ENCODE measurements at places on chromosomes 4 and X.
A peak's percentile ranks its signal among the peaks of the same experiment; 100 is the strongest.

DNA sequence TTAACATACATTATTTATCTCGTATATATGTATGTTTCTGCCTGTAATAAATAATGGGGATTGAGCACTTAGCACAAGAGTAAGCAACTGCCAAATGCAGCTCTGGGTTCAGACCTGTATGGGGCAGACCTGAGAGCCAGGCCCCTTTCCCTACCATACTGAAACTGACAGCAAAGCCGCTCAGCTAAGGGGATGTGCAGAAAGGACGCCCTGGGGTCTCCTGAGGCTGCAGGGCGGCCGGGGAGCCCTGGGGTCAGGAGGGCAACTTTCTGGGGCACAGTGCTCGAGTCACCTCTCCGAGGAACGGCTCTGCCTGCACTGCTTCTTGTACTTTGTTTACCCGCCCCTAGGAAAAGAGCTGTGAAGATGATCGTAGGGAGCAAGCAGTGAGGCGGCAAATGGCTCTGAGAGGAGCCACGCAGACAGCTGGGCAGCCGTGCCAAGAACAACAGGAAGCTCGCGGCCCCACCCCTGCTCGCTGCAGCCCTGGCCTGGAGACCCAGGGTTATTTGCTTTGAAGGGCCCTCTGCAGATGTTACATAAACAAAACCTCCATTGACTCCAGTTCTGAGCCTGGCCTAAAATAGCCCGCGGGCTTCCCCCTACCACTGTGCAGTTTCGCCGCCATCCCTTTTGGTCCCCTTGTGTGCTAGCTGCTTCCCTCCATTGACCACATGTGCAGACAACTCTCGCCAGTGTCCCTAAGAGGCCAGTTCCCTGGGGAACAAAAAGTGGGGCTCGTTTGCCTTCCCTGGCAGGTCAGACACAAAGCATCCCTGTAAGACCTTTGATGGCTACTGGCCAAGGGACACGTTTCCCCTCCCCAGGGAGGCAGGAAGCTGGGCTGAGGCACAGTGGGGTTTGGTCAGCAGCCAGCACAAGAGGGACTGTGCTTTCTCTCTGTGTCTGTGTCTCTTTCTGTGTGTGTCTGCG is 111.3 kb upstream of the LNX1 start:
- peak; percentile 64 for DNase-seq

GRCh38 chr4:89754531-89754930 is 82.4 kb downstream of the SNCA start:
- DNase-seq = no peak

GRCh38 chr4:95869961-95870500 is 30.1 kb downstream of the PDHA2 start:
- DNase-seq = no peak

GRCh38 chrX:30141966-30142365 is 73.4 kb upstream of the MAGEB2 start:
- DNase-seq = no peak

GRCh38 chr4:41106081-41106480 is 108.3 kb downstream of the APBB2 start:
- no peak for DNase-seq

- no peak for DNase-seq
Observed at GRCh38 chrX:40808203-40808602, 72.9 kb upstream of the MED14 start.

DNA sequence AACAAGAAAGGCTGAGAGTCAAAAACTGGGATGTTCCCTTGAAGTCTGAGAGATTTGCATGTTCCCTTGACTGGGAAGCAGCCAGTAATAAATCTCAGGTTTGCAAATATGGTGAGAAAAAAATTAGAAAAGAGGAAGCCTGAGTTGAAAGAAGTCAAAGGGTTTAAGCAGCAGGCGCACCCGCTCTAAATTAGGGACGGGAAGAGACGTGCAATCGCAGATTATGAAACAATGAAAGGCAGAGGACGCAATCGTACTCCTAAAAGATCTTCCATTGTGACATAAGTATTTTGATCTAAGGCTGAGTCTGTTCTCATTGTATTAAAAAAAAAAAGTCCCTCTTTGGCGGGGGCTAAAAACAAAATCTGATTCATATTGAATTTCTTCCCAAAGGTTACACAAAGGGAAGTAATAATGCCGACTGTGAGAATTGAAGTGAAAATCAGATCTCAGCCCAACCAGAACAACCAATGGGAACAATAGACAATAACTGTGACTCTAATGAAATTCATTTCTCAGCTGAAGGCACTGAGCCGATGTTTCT is 28.2 kb downstream of the SAT1 start:
- DNase-seq = peak; percentile 16

GRCh38 chrX:148938348-148938747 is 437.9 kb downstream of the AFF2 start:
- DNase-seq = no peak

Measured in midbrain (tissue), 1 donor.